Liver (tissue), 10 donors: ENCODE measurements at places on chromosomes 12 and 14. TPM values are rescaled to one million over a fixed set of nuclear protein-coding genes. Genes with fewer than 3 reads are reported as not detected.

- DNase-seq: no peak
These were observed 13.4 kb downstream of the FUT8 start for GRCh38 chr14:65425885-65426284.

GRCh38 chr12:131230340-131231031 is 276.8 kb downstream of the ADGRD1 start:
- no peak for DNase-seq

DNA sequence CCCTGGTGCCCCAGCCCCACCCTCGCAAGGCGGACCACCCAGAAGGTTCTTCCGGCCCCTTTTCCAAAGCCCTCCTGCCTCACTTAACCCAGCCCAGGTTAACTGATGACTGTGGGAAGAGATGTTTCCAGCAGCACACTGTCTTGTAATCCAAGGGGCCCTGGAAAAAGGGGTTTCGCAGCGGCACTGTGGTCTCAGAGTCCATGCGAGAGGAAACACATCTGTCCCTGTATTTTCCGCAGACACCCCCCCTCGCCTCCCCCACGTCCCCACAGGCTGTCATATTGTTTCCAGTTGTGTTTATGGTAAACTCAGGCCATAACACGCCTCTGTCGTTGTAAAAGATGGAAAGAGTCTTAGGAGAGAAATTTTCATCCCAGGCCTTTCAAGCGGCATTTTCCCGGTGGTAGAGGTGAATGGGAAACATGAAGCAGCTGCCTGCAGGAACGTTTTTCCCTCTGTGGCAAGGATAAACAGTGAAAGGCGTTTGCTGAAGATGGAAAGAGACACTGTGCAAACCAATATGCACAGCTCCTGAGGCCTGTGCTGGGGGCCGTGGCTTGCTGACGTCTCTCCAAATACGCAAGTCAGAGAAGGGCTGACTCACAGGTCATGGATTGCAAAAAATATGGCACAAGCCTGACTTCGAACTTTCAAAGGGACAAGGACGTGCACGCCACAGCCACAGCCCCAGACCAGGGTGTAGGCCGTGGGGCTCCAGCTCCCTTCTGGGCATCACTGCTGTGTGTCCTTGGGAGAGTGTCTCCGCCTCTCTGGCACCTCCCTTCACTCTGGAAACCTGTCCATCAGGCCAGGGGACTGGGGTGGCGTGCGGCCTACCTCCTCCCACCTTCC is 22.5 kb upstream of the FZD10 start:
- no peak for DNase-seq

GRCh38 chr14:73290279-73290678 is 53.0 kb downstream of the PAPLN start:
- DNase-seq: no peak

DNA sequence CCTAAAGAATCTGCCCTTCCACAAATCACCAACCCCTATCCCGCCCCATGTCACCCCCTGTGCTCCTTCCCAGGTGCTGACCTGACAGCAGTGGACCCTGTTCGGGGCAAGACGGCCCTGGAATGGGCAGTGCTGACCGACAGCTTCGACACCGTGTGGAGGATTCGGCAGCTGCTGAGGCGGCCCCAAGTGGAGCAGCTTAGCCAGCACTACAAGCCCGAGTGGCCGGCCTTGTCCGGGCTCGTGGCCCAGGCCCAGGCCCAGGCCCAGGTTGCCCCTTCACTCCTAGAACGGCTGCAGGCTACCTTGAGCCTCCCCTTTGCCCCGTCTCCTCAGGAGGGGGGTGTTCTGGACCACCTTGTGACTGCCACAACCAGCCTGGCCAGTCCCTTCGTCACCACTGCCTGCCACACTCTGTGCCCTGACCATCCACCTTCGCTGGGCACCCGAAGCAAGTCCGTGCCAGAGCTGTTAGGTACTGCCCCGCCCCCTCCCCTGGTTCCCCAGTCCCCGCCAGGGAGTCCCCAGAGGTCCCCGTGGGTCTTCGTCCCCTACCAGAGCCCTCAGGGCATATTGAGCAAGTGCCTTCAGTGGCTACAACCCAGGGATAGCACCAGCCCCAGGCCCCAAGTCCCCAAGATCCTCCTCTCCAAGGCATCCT is 2.7 kb downstream of the ANKRD33 start:
- no peak for DNase-seq

DNA sequence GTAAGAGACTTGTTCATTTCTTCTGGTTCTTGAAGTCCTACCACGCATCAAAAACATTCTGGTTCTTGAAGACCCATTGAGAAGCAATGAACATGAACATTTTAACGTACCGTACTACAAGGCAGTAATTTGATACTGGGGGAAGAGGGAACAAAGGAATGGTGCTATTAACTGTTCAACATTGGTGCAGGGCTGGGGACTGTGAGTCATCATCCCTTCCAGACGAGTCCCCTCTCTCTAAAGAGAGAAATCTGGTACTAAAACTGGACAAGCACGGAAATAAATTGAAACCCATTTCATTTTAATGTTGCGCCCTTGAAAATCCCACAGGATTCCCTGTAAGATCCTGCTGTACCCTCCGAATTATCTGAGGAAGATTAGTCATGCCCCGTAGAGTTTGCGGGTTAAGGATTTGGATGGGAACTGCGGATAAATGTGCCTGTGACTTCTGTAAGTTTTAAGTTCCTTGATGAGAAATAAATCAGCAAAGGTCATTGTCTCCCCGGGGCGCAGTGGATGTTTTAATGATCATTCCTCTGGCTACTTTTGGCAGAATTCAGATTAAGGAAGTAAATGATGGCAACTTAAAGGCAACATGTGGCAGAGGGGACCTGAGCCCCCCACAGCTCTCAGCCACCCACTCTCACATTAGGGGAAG is 78.6 kb downstream of the KCNK13 start:
- DNase-seq: no peak

GRCh38 chr14:81068176-81068782 is 112.9 kb downstream of the TSHR start:
- DNase-seq: no peak

DNA sequence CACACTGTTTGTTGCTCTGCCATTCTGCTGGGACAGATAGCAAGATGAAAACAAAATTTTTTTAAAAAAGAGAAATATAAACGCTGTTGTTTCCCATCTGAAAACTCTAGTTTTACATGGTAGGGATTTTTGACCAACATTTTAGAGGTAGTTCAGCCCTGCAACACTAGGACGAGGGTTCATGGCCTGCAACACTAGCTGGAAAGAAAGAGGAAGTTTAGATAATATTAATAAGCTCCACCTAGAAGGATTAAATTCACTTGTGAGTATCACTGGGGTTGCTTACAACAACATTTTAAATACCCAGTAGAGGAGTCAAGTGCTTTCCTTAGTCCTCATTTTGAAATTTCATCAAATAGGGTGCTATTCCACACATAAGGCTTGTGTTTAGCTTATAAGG is 68.2 kb downstream of the SRGAP1 start:
- no peak for DNase-seq

DNA sequence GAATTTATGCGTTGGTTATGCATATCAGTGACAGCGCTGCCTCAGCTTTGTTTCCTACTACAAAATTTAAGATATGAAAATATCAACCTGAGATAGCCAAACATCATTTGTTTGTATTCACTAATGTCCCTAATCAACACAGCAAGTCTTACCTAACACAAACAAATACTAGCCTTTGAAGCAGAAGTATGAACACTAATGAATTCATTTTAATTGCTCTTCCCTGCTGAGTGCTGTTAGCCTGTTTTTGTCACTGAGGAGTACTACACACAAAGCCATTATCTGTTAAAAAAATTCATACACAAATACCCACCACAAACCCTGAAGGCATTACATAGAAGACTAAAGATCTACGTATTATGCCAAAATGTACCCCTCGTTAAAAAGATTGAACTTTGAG is 150.8 kb downstream of the HELB start:
- no peak for DNase-seq

DNA sequence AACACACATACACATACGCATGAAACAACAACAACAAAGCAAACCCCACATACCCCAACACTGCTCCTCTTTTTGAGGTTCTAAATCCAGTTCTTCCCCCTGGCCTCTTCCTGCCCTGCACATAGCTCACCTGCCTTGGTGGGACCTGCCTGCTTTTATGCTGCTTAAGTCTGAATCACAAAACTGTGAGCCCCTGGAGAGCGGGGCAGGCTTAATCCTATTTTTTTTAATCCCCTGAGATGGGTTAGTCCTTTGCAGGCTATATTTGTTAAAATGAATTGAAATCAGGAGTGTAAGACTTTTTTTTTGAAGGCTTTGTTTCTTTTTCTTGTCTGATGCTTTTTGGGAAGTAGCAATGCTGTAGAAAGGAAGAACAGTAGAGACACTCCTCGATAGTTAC is 84.6 kb upstream of the MAX start:
- DNase-seq: no peak

DNA sequence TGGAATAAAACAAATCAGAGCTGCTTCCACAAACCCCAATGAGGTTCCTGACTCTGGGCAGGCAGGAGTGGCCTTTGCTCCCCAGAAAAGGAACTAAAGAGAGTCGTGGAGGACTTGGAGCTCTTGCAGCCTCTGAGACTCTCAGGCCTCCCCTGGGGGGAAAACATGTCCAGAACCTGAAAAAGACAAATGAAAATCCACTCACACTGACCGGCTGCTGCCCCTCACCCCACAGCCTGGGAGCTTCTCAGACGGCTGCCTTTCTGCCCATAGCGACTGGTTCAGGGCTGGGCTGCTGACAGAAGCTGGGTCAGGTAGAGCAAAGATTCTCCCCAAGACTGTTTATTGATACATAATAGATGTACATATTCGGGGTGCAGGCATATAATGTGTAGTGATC is 356.0 kb downstream of the ADGRD1 start:
- DNase-seq: no peak

- DNase-seq: no peak
These were observed 57.5 kb downstream of the ZNF664 start for GRCh38 chr12:124030510-124030909.

DNA sequence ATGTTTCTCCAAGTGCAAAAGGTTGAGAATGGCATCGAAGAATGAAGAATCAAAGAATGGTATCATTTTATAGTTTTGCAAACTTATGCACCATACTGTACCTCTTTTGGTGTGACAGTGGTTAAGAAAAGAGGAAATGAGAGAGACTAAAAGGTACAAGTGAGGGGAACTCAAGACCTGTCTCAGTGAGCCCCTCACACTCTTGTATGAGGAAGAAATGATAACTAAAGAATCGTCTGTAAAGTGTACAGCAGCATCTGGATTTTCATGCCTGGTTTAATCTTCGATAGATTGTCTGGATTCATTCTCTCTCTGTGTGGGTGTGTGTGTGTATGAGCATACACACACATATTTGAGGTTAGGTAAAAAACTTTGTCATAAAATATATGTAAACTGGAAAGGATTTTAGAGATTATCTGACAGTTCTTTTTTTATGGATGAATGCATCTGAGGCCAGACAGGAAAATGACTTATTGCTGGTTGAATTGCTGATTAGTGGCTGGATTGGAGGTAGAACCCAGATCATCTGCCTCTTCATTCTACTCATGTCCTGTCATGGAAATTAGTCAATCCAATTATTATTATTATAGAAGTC is 16.0 kb upstream of the SLC38A2 start:
- DNase-seq: no peak

GRCh38 chr14:37118673-37119366 is 53.6 kb downstream of the SLC25A21 start:
- DNase-seq: no peak

DNA sequence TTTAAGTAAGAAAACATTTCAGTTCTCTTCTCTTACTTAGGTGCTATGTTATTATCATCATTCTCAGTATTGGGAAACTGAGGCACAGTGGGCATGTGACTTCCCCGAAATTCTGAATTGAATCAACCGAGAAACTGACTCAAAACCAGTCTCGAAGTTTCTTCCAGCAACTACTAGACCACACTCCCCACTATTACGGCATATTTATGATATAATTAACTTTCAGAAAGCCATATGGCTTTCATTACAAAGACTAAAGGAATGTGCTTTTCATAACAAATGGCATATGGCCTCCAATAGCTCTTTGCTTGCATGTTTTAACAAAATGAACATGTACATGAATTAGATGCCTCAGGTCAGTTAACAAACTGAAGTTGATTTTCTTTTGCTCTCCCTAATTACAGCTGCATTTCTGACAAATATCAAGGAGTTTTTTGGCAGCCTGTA is 182.9 kb upstream of the SLC38A2 start:
- DNase-seq: no peak

DNA sequence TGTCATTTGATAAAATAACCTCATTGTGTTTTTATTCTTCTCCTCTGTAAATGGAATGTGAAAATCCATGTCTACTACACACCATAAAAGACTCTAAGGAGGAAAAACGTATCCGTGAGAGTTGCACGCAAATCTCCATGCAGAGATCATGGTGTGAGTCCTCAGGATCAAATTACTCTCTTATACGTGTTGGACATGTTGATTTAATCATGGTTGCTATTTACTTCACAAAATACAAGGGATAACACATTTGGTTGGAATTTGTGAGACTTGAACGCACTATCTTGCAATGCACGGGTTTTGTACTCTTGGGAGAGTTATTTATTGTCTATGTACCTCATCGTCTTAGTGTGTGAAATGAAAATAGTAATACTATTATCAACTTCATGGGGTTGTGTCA is 128.0 kb upstream of the RASSF8 start:
- no peak for DNase-seq

GRCh38 chr12:116892349-116893140 is 11.3 kb upstream of the HRK start:
- no peak for DNase-seq

DNA sequence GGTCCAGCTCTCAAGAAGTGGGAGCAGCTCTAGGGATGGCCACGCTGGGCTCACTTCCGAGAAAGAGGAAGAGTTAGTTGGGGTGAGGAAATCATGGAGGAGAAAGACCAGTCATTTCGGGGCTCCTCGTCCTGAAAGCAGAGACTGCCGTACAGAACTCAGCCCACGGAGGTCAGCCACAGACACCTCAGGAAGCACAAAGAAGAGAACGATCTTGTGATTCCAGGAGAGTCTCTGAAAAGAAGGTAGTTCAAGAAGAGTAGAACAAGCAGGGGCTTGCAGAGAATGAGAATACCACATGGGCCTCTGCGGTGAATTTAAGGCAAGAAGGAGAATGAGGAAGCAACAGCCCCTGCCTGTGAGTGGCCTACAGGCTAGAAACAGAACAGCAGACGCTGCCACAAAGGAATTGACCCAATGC is 311.9 kb downstream of the CACNA1C start:
- DNase-seq: no peak

DNA sequence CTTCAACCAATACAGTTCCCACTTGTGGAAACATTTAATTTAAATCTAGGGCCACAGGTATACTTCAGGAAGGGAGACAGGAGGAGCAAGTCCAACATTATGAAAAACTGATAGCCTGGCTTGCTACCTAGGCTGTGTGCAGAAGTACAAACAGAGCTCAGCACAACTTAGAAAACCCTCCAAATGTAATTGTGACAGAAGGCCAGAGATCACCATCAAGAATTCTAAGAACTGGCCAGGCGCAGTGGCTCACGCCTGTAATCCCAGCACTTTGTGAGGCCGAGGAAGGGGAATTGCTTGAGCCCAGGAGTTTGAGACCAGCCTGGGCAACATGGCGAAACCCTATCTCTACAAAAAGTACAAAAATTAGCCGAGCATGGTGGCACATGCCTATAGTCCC is 14.1 kb downstream of the ATP2B1 start:
- DNase-seq: no peak

- DNase-seq: no peak
These were observed 788.6 kb upstream of the NOVA1 start for GRCh38 chr14:27386391-27386790.

- DNase-seq: no peak
These were observed 765 bp downstream of the SCYL2 start for GRCh38 chr12:100267603-100268281.

Gene RND1
- 7.7 TPM for total RNA-seq

Gene LMNTD1
- total RNA-seq: not detected

Gene CAPZA3
- total RNA-seq: 0.33 TPM

Gene POTEG
- total RNA-seq: not detected

Gene DTX1
- total RNA-seq: 2.1 TPM

Gene C1QL4
- total RNA-seq: not detected

Gene CCDC197
- not detected for total RNA-seq

Gene KRT73
- total RNA-seq: not detected
